ENCODE measurements at places on chromosomes 6 and 20. TPM values are rescaled to one million over a fixed set of nuclear protein-coding genes. Genes with fewer than 3 reads are reported as not detected.
A peak's percentile ranks its signal among the peaks of the same experiment; 100 is the strongest.

LY6G5C gene
- total RNA-seq = 0.73 TPM

HTR1B gene
- total RNA-seq = not detected

BEND6 gene
- not detected for total RNA-seq

MCM8 gene
- 13.0 TPM for total RNA-seq

PAX1 gene
- not detected for total RNA-seq

ZNF165 gene
- total RNA-seq = 6.0 TPM

HAO1 gene
- not detected for total RNA-seq

ADGB gene
- total RNA-seq = not detected

DNA sequence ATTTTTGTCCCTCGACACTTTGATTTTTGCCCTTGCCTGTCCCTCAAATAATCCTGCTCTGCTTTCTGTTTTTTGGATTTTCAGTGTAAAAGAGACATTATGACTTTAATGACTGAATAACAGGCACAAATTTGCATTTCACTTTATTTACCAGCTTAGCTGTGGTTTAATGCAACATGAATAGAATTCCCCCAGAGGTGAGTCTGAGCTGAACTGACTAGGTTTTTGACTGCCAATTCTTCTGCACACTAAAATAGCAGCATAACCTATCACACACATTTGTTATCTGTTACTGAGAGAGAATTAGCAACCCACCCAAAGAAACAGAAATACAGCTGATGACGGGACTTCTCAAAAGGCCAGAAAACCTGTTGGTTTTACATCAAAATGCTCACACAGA, 3.9 kb upstream of the RBM24 start:
- H3K27me3 ChIP-seq = peaks cover 36% of the 10 kb centered on the region
- peaks cover 11% of the 10 kb centered on the region for H3K4me1 ChIP-seq
- DNase-seq = no peak
- no peak overlapping the region for H3K4me3 ChIP-seq
- H3K36me3 ChIP-seq = no peaks in the 10 kb centered on the region

DNA sequence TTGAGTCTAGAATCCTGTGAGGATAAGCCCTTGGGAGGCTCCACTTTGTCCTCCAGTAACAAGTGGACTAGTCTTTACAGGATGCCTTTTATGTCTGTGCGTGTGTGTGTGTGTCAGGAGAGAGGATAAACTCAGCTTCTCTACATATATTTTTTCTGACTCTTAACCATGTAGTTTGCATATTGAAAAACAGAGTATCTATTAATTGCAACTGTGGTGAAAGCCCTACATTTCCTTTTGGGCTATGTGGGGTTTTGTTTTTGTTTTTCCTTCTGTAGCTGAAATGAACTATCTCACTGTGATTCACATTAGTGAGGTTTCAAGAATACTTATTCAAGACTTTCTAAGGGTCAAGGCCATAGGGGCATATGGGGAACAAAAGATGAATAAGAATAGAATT, 17.7 kb downstream of the TPBG start:
- no peak for DNase-seq
- no peaks in the 10 kb centered on the region for H3K27me3 ChIP-seq
- H3K4me3 ChIP-seq = no peak overlapping the region
- H3K36me3 ChIP-seq = no peaks in the 10 kb centered on the region

DNA sequence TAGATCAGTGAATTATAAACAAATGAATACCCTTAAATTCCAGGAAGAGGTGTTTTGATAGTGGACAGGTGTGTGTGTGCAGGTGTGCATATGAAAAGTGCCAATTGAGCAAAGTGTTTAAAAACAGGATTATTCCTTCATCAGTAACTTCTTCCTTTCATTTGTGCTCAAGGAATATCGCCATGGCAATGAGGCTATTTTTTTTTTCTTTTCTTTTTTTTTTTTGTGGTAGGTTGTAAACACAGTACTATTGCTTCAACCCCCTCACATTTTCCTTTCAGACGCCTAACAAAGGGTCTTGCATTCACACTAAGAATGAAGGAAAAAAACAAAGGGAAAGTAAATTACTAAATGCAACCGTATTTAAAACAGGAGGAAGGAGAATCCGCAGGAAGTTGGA, 2.0 kb upstream of the HSPA1B start:
- peaks cover 44% of the 10 kb centered on the region for H3K4me1 ChIP-seq
- no peak overlapping the region for H3K4me3 ChIP-seq
- no peaks in the 10 kb centered on the region for H3K36me3 ChIP-seq

DNA sequence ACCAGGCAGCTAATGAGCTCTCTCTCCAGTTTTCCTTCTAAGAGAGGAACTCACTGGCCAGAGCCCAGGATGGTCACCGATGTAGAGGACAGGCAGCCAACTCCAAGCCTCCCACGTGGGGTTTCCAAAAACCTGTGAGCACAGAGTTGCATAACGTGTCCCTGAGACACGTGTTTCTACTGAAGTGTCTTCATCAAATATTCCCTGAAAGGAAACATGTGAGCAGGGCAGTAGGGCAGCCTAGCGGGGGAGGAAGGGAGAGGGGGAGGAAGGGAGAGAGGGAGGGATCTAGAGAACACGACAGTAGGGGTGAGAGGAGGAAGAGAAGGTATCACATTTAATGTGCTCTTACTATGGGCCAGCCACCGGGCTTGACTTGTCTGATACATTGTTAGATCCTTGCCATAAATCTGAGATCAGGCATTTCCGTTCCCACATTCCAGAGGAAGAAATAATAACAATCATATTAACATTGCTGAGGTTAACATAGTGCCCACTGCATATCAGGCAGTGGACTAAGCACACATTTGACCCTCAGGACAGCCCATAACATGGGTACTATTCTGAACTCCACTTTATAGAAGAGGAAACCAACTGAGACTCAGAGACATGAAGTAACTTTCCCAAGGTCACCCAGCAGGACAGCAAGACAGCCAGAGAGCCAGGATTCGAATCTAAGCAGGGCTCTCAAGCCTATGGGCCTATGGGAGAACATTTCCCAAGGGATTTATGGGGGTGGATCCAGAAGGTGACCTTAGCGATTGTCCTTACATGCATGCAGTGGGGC, 4.5 kb upstream of the SYS1 start:
- peaks cover 10% of the 10 kb centered on the region for H3K4me1 ChIP-seq
- no peak for DNase-seq
- no peaks in the 10 kb centered on the region for H3K27me3 ChIP-seq

DNA sequence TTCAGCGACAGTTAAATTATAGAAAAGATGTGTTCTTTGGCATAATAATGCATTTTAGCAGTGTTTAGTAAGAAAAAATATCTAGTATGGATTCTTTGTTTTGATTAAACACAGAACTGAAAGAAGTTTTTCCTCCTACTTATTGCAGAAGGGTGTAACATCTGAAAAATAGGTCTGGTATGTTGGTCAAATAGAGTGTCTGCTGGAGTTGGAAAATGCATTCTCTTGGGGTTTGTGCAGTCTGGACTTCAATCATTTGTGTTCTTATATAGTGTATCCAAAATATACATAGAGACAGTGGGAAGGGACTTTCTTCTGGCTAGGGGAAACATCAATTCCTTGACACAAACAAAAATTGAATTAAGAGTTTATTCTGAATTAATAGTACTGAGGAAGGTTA, 132.4 kb upstream of the MAN1A1 start:
- no peaks in the 10 kb centered on the region for H3K36me3 ChIP-seq
- no peak for DNase-seq
- H3K4me1 ChIP-seq = no peaks in the 10 kb centered on the region
- H3K27ac ChIP-seq = no peak overlapping the region

- H3K27me3 ChIP-seq = peaks cover 44% of the 10 kb centered on the region
- peaks cover 17% of the 10 kb centered on the region for H3K4me1 ChIP-seq
- no peak overlapping the region for H3K27ac ChIP-seq
- H3K4me3 ChIP-seq = peak overlapping the region; percentile 76
- no peaks in the 10 kb centered on the region for H3K36me3 ChIP-seq
Observed at GRCh38 chr6:117483004-117483644, 650 bp downstream of the DCBLD1 start.

DNA sequence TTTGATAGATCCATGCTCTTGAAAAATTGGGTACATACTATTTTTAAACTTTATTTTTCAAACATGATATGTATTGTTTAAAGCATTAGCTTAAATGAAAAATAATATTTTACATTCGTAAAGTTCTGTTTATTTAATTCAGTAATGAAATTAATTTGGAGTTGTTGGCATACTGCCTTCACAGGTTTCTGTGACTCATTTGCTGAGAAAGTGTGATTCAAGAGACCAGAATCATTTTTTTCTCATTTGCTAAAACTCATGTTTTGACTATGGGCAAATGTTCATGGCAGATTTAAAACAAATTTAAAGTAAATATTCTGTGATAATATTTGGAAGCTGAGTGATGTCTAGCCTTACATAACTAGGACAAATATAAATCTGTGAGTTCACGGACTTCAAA, 230.4 kb downstream of the BCKDHB start:
- H3K4me1 ChIP-seq = peaks cover 4% of the 10 kb centered on the region
- DNase-seq = no peak
- no peak overlapping the region for H3K4me3 ChIP-seq
- no peaks in the 10 kb centered on the region for H3K36me3 ChIP-seq
- no peak overlapping the region for H3K27ac ChIP-seq
- H3K27me3 ChIP-seq = no peaks in the 10 kb centered on the region

DNA sequence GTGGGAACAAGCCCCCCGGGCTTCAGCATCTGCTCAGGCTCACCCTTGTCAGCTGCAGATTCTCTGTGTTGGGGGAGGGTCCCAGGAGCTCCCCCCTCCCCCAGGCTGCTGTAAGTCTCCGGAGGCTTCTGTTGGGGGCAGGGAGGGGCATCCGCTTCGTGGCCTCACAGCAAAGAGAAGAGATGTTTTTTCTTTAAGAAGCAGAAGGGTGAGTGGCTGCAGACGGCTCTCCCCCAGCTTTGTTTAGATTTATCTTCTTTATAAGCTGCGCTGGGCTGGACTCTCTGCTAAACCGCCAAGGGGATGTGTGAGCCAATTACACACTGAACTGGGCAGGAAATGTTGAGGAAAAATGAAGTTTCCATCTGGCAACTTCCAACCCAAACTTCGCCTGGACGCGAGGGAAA, 48.7 kb upstream of the GATA5 start:
- no peaks in the 10 kb centered on the region for H3K36me3 ChIP-seq
- H3K27me3 ChIP-seq = peaks cover 28% of the 10 kb centered on the region
- H3K27ac ChIP-seq = no peak overlapping the region

- no peak for DNase-seq
- no peak overlapping the region for H3K4me3 ChIP-seq
Observed at GRCh38 chr6:37218061-37218460, 39.5 kb upstream of the TBC1D22B start.

GRCh38 chr6:158799051-158799792, 19.9 kb downstream of the EZR start:
- no peaks in the 10 kb centered on the region for H3K27me3 ChIP-seq
- H3K27ac ChIP-seq = peak overlapping the region; percentile 80
- no peak for DNase-seq
- peaks cover 96% of the 10 kb centered on the region for H3K4me1 ChIP-seq
- H3K4me3 ChIP-seq = peak overlapping the region; percentile 56

GRCh38 chr6:114218437-114219340, 124.1 kb downstream of the HS3ST5 start:
- no peak overlapping the region for H3K4me3 ChIP-seq
- H3K27ac ChIP-seq = no peak overlapping the region
- no peaks in the 10 kb centered on the region for H3K36me3 ChIP-seq
- no peak for DNase-seq
- no peaks in the 10 kb centered on the region for H3K4me1 ChIP-seq

- no peaks in the 10 kb centered on the region for H3K27me3 ChIP-seq
- H3K27ac ChIP-seq = no peak overlapping the region
- H3K4me3 ChIP-seq = no peak overlapping the region
- no peak for DNase-seq
- no peaks in the 10 kb centered on the region for H3K4me1 ChIP-seq
- H3K36me3 ChIP-seq = no peaks in the 10 kb centered on the region
Observed at GRCh38 chr6:45630801-45631200, 253.1 kb upstream of the SUPT3H start.

GRCh38 chr6:52550014-52550575, 26.8 kb downstream of the TRAM2 start:
- DNase-seq = no peak
- H3K4me3 ChIP-seq = no peak overlapping the region
- H3K27ac ChIP-seq = no peak overlapping the region

DNA sequence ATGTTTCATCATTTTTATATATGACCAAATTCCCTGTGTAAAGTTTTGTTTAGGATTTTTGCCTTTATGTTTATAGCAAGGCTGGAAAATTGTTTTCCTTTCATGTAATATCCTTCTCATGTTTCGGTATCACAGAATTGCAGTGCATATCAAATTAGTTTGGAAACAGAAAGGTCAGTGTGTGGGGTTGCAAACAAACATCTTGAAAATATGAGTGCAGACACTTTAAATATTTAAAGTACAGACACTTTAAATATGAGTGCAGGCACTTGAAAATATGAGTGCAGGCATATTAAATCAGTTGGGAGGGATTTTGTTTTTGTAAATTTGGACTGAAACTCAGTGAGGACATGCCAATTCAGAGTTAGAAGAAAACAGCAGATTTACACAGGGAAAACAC, 6.5 kb downstream of the SLPI start:
- H3K36me3 ChIP-seq = no peaks in the 10 kb centered on the region
- no peaks in the 10 kb centered on the region for H3K4me1 ChIP-seq
- DNase-seq = no peak
- no peak overlapping the region for H3K27ac ChIP-seq

- H3K27me3 ChIP-seq = peaks cover 11% of the 10 kb centered on the region
- H3K36me3 ChIP-seq = no peaks in the 10 kb centered on the region
- no peak overlapping the region for H3K4me3 ChIP-seq
- no peaks in the 10 kb centered on the region for H3K4me1 ChIP-seq
- H3K27ac ChIP-seq = no peak overlapping the region
Observed at GRCh38 chr20:41927655-41928054, 309.5 kb upstream of the CHD6 start.

DNA sequence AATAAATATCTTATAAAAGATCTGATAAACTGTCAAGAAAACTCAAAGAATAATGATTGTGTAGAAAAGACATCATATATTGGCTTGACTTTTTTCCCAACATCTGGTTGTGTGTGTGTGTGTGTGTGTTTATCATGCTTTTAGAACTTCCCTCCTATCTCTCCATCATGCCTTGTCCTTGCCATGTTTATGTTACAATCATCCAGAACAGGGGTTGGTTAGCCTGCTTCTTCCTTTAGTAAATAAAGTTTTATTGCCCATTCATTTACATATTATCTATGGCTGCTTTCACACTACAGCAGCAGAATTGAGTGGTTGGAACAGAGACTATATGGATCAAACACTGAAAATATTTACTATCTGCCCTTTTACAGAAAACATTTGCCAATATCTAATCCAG, 52.8 kb upstream of the RIPOR2 start:
- H3K4me3 ChIP-seq = no peak overlapping the region
- no peaks in the 10 kb centered on the region for H3K27me3 ChIP-seq
- no peak for DNase-seq
- H3K27ac ChIP-seq = peak overlapping the region; percentile 63

GRCh38 chr6:157556671-157557430, 175.9 kb downstream of the ZDHHC14 start:
- DNase-seq = peak; percentile 33
- no peaks in the 10 kb centered on the region for H3K36me3 ChIP-seq
- peak overlapping the region; percentile 73 for H3K4me3 ChIP-seq
- H3K27ac ChIP-seq = peak overlapping the region; percentile 94

GRCh38 chr20:44033344-44033743, 118.7 kb downstream of the TOX2 start:
- peaks cover 4% of the 10 kb centered on the region for H3K27me3 ChIP-seq
- H3K4me1 ChIP-seq = no peaks in the 10 kb centered on the region
- no peak for DNase-seq
- no peak overlapping the region for H3K27ac ChIP-seq
- no peak overlapping the region for H3K4me3 ChIP-seq
